Central memory CD8-positive, alpha-beta T cell (primary cell): ENCODE measurements at places on chromosomes 6 and 20.

DNA sequence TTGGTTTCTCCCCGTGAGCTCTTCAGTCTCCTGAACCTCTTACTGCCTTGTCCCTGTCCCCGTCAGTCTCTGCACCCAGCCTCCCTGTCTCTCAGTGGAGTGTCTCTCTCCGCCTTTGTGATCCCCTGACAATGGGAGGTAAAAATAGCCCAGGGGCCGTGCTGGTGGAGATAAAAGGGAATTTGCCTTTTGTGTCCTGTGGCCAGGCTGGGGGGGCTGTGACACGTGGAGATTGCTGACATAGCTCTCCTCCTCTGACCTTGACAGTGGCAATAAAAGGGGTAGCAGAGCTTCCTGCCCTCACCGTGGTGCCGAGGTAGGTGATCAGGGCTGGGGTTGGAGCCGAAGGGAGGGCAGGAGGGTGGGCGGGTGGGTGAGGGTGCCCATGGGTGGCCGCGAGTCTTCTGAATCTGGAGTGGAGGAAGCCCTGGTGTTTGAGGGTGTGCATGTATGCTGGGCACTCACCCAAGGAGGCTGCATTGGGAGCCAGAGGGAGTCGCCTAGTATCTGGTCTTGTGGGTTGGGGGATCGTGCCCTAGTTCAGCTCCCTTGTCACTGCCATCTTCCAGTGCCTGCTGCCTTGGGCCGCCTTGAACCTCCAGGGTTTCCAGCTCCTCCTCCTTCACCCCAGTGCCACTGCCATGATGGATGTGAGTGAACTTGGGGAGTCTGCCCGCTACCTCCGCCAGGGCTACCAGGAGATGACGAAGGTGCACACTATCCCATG, 21.9 kb downstream of the MYH7B start:
- DNase-seq = no peak

GRCh38 chr20:61464307-61465303, 212.5 kb downstream of the CDH4 start:
- no peak for DNase-seq

DNA sequence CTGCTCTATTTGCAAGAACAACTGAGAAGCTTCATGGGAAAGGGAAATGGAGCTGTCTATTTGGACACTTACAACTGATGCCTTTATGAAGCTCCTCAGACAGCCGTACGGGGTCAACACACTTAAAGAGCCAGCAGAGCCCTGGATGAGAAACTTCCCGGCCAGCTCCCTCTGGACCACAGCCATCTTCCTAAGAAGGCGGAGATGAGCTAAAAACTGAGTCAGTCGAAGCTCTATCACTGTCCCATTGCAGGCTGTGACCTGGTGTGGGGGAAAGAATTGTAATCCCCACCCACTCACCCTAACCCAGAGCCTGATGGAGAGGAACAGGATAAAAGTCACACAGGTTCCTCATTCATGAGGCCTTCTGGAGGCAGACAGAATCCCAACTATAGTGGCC, 360.4 kb upstream of the JARID2 start:
- no peak for DNase-seq

DNA sequence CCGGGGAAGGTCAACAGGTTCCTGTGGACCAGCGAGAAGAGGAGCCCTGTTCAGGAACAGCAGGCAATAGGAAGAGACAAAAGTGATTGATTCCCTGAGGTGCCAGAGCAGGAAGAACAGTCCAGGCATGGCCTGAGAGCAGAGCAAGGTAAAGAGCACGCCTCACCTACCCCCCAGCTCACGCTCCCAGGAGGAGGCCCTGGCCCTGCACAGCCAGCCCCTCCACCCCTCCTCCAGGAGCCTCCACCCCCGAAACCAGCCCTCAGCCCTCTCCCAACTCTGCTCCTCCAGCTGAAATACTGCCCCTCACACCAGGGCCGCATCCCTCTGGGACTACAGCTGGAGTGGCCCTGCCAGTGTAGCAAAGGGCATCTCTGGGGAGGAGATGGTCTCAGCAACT, 181.9 kb upstream of the QKI start:
- DNase-seq = no peak

GRCh38 chr20:17463711-17464110, 67.5 kb downstream of the BFSP1 start:
- no peak for DNase-seq

- DNase-seq = no peak
Observed at GRCh38 chr6:38843798-38844197, 128.7 kb downstream of the DNAH8 start.

GRCh38 chr6:66866801-66867200, 1159.8 kb upstream of the EYS start:
- DNase-seq = no peak

DNA sequence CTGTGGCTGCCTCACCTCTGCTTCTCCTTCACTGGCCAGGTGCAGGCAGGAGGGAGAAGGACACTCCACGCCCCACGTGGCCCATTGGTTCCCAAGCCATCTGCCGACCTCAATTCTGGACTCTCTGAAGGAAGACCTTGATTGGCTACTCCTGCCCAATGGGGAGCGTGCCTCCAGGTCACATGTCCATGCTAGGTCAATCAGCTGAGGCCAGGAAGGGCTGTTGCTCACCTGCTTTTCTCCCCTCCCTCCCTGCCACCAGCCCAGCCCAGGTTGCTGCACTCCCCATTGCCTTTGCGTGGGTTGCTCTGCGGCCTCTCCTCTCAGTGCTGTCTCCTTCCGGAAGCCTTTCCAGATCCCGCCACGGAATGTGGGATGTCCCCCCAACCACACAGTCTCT, 21.9 kb upstream of the CDH4 start:
- DNase-seq = no peak

GRCh38 chr20:63750807-63751470, 11.4 kb downstream of the SLC2A4RG start:
- no peak for DNase-seq

DNA sequence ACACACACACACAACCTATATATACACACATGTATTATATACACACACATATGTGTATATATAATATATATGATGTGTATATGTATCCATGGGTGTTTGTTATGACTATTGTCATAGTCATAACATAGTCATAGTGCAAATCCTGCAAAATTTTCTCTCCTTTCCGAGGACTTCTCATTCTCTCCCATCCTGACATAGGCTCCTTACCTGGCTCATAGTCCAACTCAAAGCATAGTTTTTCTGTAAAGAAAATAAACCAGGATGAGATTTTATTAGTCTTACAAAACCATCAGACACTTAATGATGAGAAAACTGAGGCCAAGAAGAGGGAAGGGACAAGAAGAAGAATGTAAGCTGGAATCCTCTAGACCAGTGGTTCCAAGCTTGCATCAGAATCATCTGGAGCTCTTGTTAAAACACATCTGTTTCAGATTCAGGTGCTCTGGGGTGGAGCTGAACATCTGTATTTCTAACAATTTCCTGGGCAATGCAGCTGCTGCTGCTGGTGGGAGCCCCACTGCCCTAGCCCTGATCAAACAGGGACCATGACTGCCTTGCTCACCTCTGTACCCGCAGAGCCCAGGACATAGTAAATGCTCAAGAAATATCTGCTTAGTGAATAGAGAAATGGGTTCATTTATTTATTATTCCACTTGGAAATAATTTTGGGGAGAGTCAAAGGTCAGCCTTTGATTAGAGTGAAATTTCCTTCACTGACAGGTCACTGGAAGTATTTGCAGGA, 5.3 kb downstream of the TRIM10 start:
- no peak for DNase-seq

GRCh38 chr20:45337367-45338120, 10.7 kb downstream of the SDC4 start:
- DNase-seq = no peak

GRCh38 chr6:31652925-31653724, 664 bp upstream of the BAG6 start:
- DNase-seq = no peak

DNA sequence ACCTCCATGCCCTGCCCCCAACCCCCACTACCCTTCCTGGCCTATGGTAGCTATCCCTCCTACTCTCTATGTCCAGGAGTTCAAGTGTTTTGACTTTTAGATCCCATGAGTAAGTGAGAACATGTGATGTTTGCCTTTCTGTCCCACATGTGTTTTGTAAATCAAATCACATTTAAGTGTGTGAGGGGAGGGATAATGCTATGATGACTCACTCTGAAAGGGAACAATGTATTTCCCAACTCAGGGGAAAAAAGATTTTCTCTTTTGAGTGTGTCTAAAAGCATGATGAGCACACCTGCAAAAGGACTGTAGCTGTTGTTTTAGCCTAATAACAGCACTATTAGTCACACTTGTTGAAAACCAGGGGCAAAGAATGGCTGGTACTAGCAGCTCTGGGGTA, 193.7 kb downstream of the GJA10 start:
- no peak for DNase-seq

DNA sequence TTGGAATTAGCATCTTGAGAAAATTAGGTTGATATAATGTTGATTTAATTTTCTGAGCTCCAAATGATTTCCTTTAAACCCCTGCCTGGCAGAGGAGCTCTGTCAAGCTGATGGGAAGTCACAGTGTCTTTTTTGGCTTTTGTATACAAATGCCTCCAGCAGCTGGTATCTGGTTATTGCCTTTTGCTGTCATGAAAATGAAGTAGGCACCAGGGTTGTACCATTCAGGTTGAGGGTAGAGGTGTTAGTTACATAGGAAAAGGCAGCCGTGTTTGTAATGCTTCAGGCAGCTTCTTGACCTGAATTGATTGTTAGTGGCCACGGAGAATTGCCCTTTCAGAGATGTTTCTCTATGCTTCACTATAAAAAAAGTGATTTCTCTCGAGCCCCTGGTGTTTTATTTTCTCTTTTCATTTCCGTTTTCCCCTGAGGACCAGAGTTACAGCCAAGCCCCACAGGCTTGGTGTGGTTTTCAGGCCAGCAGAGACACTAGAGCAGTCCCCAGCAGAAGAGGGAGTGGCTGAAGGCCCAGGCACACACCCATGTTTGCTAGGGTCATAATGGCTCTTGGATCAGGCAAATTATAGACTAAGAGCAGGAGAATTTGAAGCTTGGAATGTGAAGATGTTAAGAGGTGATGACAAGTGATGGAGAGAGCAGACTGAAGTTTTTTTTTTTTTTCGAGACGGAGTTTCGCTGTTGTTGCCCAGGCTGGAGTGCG, 21.6 kb downstream of the CMTR1 start:
- DNase-seq = no peak

DNA sequence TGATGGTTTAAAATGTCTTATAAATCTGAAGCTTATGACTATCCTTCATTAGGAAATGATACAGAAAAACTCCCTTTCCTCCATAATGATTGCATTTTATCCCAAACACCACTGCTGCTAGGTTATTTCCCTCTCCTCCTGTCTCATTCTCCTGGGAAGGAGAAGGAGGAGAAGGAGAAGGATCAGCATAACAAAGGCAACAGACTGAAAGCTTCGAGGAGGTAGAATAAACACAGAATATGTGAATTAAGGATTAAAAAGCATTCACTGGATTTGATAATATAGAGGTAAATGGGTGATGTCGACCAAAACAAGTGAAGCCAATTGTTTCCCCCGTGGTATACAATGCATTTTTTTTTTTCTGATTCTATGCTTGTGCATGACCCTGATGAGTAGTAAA, 82.0 kb downstream of the WASF1 start:
- no peak for DNase-seq

DNA sequence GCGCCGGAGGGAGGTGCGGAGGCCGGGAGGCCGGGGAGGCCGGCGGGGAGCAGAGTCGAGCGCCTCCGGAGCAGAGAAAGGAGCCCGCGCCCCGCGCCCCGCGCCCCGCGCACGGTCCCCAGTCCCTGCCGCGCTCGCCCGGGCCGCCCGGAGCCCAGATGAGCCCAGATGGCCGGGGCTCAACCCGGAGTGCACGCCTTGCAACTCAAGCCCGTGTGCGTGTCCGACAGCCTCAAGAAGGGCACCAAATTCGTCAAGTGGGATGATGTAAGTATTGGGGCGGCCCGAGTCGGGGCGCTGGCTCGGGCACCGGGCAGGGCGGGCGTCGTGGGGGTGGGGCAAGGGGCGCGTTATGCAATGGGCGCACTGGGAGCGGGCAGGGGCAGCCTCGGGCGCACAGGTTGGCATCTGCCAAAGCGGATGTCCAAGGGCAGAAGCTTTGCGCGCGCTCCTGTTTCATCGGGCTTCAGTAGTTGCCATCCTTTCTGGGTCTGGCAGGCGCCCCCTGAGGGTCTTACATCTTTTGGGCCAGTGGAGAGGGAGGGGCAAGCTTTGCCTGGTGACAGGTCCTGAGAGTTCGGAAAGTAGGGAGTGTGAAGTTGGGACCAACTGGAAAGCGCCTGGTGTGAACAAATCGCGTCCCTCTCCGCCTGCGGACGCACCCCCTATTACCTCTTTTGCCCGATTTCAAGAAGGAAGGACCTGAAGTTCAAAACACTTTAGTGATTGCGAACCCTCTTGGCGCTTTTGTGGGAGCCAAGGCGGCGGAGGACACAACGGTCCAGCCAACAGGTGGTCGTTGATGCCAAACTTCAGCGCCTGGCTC, 631 bp downstream of the PLCB1 start:
- no peak for DNase-seq

DNA sequence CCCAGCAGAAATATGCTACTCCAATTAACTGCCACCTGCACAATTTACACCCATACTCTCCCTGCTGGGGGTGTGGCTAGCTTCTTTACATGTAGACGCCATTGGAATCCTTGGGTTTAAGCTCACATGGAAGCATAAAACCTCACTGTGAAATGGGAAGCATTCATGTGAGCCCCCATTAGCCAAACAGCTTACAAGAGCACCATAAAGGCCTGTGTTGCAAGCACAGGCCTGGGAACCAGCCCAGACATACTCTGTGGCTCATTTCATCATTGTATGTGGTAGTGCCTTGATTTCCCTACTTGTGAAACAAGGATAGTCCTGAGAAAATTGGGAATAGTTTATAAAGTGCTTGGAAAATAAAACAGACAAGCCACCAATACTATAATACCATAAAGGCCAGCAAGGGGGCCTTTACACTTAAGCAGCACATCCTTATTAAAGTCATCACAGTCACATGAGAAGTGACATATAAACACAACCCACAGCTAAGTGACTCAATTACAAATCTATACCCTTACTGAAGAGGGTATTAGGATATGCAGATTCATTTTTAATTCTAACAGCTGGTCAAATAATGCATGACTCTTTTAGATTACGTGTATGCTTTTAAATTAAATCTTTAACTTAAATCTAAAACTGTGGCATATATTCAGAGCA, 6.8 kb downstream of the ADNP start:
- no peak for DNase-seq

GRCh38 chr20:54335299-54335698, 127.4 kb downstream of the PFDN4 start:
- DNase-seq = no peak

GRCh38 chr20:3382836-3383235, 24.6 kb downstream of the DNAAF9 start:
- DNase-seq = no peak
